ENCODE measurements at places on chromosomes 2 and 18. TPM values are rescaled to one million over a fixed set of nuclear protein-coding genes. Genes with fewer than 3 reads are reported as not detected.

GRCh38 chr2:16654833-16655444 is 10.7 kb downstream of the CYRIA start:
- no peak for DNase-seq

DNA sequence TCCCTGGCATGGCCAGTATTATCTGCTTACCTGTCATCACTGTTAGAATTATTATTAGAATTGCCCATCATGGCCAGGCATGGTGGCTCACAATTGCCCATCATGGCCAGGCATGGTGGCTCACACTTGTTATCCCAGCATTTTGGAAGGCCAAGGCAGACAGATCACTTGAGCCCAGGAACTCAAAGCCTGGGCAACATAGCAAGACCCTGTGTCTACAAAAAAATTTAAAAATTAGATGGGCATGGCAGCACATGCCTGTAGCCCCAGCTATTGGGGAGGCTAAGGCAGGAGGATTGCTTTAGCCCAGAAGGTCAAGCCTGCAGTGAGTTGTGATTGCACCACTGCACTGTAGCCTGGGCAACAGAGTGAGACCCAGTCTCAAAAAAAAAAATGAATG is 27.4 kb upstream of the ID2 start:
- DNase-seq: no peak

DNA sequence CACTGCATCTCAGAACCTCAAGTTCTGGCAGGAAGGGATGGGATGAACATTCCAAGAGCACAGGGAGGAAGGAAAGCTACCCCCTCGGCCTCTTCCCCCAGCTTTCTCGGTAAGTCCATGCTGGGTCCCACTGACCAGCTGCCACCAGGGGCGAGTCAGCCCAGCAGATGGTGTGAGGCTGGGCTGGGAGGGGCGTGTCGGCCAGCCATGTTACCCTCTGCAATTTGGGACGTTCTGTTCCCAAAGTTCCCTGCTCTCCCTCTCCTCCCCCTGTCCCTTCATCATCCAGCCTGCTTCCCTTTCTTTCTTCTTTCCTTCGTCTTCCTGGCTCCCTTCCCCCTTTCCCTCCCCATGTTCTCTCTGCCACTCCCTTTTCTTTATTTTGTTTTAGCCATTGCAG is 74.3 kb upstream of the TNP1 start:
- DNase-seq: no peak

ZDBF2 gene
- total RNA-seq: 20.9 TPM

- no peak for DNase-seq
These were observed 38.1 kb downstream of the ST8SIA5 start for GRCh38 chr18:46718501-46719341.

DNA sequence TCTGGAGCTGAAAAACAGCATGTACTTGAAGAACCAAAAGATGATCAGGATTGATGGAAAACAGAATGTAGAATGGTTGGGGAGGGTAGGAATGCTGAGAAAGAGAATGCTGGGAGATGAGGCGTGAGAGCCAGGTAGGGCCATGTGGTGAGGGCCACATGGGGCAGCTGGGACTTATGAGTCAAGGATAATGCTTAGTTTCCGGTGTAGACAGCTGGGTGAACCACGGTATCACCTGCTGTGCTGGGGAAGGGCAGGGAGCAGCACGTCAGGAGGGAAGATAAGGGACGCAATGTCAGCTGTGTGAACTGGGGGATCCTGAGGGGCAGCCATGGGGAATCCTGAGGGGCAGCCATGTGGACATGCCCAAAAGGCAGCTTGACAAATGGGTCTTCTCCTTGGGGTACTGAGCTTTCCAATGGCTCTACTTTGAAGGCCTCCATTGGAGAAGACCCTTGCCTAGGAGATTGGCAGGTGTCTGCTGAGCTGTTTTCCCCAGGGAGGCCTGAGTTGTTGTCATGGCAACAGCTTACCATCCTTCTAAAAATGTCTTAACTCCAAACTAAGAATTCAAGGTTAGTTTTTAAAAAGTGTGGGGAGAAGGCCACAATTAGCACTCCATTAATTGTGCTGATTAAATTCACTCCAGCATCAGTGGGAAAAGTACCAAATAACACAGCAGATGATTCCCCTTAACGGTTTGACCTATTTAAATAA is 51.1 kb downstream of the MTHFD2 start:
- DNase-seq: no peak

All from thyroid gland (tissue), 4 donors.